ENCODE measurements at places on chromosomes 11 and 22.

DNA sequence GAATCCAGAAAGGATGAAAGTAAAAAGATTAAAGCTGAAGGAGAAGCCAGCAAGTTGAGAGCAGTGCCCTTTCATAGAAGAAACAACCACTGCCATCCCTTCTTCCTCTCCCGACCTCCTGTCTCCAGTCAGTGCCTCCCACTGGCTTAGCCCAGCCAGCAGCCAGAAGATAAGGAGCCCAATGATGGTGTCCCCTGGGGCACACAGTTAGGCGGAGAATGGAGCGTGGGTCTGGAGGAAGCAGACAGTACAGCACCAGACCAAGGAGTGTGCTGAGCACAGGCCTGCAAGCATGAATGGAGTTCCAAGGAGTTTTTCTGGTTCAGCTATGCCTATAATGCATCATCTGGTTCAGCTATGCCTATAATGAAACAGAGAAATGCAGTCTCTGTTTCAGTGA is 54.3 kb upstream of the TNRC6B start:
- DNase-seq: no peak

GRCh38 chr11:123509737-123510578 is 79.9 kb downstream of the GRAMD1B start:
- no peak for DNase-seq

DNA sequence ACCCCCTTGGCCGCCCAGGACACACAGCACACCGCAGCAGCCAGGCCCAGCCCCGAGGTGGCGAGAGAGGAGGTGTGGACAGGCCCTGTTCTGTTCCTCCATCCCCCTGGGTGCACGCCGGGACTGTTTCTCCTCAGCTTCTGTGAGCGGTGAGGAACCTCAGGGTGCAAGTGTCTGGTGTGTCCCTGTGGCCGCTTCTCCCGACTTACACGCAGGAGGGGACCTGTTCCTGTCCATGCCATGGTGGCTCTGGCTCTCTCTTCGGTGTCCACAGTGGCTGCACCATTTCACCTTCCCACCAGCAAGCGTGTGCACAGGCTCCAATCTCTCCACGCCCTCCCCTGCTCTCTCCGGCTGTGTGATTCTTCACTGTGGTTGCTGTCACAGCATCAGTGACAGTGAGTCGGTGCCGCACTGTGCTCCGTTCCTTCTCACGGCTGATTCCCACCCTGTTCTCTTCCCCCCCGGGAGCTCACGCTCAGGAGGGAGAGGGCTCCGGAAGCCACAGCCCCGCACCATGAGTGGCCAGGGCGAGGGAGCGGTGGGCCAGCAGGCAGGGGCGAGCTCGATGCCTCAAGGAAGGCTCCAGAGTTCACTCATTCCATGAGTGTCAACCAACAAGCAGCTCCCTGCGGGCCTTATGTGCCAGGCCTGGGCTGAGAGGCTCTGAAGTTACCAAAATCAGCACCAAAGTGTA is 18.6 kb upstream of the WNT7B start:
- no peak for DNase-seq

DNA sequence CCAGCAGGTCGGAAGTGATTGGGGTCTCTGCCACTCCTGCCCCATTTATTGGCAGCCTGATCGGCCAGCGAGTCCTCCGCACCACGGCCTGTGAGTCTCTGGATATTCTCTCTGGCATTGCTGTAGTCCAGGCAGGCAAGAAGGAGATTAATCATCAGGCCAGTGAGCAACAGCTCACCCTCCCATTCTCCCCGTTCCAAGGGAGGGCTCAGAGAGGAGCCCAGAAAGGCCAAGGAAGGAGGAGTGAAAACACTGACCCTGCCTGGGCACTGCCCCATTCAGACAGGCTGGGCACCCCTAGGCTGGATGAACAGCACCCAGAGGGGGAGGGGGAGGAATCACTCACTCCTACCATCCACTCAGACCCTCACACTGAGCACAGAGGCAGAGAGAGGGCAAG is 3.1 kb downstream of the SAA2 start:
- no peak for DNase-seq

- no peak for DNase-seq
Observed at GRCh38 chr11:71301858-71302533, 49.6 kb upstream of the SHANK2 start.

DNA sequence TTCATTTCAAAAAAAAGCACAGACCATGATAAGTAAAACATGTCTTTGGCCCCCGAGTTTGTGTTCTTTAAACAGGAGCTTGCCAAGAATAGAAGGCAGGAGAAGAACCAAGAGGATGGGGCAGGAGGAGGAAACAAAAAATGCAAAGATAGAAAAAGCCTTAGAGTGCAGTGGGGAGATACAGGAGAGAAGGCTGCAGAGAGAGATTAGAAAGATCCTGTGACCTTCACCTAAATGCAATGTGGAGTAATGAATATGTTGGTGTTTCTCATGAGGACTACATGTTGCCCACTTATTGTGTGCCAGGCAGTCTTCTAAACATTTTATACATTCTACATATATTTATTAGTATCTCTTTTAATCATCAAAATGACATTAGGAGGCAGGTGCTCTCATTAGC is 2.3 kb upstream of the APLNR start:
- no peak for DNase-seq

- DNase-seq: no peak
Observed at GRCh38 chr11:27347359-27348339, 15.4 kb downstream of the CCDC34 start.

DNA sequence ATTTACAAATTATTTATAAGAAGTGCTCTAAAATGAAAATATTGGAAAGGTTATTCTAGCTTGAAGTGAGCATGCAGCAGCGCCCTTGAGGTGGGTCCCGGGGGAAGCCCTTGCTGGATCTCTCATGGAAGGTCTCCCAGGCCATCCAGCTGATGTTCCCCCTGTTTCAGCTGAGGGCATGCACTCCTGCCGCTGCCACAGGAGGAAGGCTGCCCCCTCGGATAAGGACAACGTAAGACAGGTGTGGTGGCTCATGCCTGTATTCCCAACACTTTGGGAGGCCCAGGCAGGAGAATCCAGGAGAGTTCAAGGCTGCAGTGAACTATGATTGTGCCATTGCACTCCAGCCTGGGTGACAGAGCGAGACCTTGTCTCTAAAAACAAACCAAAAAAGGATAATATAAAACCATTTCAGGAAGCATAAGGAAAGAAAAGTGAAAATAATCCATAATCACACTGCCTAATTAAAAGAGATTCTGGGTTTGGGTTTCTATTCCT is 15.0 kb downstream of the CDC45 start:
- DNase-seq: no peak

Measured in activated CD4-positive, alpha-beta T cell treated with anti-CD3 and anti-CD28 coated beads, Interleukin-2, amount 50 U/mL, for 24 hours (primary cell).